ENCODE measurements at places on chromosomes 11 and 22.
A peak's percentile ranks its signal among the peaks of the same experiment; 100 is the strongest.

DNA sequence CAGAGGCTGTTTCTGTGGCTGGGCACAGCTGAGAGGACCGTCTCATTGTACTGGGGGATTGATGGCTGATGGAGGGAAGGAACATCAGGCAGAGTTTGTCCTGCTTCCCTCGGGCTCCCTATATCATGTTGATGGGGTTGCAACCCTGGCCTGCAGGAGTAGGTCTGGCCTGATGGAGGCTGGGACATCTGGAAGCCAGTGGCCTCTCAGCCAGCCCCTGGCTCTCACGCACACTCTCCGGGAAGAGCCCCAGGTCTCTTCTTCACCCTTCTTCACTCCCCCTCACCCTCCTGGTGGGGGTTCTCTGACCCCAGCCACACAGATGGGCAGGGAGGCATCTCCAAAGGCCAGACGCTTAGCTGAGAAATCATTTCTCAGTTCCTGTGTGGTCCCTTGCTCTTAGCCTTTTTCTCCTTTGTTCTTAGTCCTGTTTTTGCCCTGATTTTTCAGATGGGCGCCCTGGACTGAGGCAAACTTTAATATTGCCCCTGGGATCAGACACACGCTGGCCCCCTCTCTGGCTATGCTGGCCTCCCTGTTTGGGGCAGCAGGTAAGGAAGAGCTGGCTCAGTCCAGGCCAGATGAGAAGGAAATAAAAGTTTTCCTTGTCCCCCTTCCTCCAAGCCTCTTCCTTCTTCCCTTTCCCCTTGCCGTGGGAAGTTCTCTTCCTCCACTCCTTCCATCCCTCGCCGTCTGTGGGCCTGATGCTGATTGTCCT is 13.9 kb upstream of the ANO1 start:
- no peak for DNase-seq

DNA sequence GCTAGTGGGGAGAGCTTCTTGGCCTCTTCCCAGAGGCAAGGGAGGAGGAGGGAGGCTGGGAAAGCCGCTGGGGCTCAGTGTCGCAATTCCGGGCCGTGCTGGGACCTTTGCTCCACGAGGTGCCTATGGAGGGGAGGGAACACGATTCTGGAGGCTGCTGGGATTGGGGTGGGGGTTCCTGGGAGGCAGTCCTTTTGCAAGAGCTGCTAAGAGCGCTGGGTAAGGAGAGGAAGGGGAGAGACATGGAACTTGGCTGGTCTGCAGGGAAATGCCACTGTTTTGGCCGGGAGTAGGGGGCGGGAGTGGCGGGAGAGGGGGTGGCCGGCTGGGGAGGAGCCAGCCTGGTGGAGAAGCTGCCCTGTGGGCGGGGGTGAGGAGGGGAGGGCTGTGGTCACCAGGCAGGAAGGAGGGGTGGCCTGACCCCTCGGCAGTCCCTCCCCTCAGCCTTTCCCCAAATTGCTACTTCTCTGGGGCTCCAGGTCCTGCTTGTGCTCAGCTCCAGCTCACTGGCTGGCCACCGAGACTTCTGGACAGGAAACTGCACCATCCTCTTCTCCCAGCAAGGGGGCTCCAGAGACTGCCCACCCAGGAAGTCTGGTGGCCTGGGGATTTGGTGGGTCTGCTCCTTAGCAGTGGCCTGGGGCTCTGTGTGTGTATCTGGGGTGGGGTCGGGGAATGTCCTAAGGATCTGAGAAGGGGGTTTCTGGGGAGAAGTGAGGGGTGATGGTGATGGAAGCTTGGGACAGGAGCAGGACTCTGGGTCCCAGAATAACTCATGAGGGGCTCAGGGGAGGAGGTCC is at the start of gene NR1H3:
Gene NR1H3, plus strand, starts transcription at position 480 of the 800 bp plus-strand sequence. CDS start 1,221 bp downstream, outside the sequence.
- DNase-seq, result no peak

GRCh38 chr11:43937434-43938411 is 4.7 kb upstream of the C11orf96 start:
- no peak for DNase-seq

GRCh38 chr11:64871492-64871891 is 6.9 kb downstream of the EHD1 start:
- no peak for DNase-seq

DNA sequence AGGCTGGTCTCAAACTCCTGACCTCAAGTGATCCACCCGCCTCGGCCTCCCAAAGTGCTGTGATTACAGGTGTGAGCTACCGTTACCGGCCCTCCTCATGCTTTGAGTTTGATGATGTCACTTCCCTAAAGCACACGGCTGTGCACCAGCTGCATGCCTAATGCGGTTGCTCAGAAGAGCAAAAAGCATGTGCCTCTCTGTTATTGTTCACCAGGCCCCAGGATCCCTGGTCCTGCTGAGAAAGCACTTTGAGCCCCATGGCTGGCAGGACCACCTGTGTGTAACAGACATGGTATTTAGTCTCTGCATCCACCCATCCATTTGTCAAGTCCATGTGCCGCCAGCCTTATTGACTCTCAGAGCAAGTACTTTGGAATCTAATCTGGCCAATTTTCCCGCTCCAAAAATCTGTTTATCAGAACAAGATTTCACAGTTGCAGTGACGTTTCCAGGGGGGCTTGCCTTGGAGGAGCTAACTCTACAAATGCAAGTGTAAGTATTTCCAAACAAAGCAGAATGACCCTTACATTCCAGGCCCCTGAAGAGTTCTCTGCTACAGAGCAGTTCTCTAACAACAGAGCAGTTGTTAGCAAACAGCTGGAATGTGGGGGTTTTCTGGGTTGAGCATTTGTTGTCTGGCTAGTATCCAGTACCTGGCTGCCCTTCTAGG is 89.4 kb downstream of the LDLRAD3 start:
- no peak for DNase-seq

GRCh38 chr11:74050465-74050864 is 41.6 kb upstream of the UCP3 start:
- DNase-seq, result no peak

GRCh38 chr11:36692704-36693103 is 94.7 kb upstream of the RAG2 start:
- DNase-seq, result no peak

GRCh38 chr22:22810018-22810427 is 77.6 kb upstream of the IGLL5 start:
- peak; percentile 75 for DNase-seq

- no peak for DNase-seq
These were observed 11.0 kb downstream of the OTUB1 start for GRCh38 chr11:63997104-63997700.

GRCh38 chr22:47366026-47366767 is 603.7 kb downstream of the TBC1D22A start:
- no peak for DNase-seq

DNA sequence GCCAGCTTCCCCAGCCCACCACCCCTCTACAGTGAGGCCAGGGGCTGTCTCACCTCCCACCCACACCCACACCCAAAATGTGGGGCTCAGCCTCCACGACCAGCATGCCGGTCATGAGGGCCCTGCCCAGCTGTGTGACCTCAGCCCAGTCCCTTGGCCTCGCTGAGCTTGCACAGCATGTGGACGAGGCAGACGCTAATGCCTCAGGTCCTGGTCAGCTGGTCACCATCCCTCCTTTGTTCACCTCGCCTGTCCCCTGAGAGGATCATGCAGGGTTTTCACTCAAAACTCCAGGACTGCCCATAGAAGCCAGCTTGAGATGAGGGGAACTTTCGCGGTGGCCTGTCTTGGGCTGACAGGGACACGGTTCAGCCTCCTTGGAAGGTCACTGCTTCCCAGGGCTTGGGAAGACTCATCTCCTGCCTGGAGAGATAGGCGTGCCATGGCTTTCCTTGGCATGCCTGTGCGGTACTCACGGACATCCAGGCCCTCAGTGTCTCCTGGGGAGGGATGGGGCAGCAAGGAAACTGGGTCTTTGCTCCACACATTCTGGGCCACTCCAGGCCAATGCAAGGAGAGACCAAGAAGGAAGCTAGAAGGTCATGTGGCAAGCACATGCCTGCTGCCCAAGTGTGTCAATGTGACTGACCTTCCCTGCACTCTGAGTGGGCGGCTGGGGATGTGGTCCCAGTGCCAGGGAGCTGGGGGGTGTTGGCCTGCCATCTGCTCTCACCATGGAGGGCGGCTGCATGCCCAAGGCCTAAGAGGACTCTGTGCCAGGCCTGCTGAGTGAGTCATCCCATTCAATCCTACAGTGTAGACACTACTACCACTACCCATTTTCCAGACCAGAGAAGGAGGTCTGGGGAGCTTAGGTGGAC is 3.2 kb upstream of the RTN4R start:
- no peak for DNase-seq

DNA sequence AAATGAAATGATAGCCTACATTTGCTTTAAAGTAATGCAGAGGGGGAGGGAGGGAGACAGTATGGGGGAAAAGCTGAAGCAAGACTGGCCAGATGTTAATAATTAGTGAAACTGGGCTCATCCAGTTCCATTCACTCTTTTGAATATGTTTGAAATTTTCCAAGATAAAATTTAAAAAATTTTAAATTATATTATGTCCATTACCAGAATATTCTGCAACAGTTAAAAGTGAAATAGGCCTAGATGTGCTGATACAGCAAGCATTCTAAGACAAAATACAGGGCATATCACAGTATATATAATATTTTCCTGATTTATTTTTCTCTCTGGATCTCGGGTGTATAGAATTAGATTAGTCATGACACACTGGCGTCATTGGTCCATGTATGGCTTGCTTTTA is 13.6 kb upstream of the ZNRF3 start:
- DNase-seq, result no peak

GRCh38 chr22:44821741-44822475 is 69.5 kb downstream of the ARHGAP8 start:
- DNase-seq, result no peak

- DNase-seq, result no peak
These were observed 373.9 kb upstream of the C11orf87 start for GRCh38 chr11:109048098-109048497.

GRCh38 chr22:27480487-27480886 is 321.1 kb downstream of the MN1 start:
- DNase-seq, result no peak

DNA sequence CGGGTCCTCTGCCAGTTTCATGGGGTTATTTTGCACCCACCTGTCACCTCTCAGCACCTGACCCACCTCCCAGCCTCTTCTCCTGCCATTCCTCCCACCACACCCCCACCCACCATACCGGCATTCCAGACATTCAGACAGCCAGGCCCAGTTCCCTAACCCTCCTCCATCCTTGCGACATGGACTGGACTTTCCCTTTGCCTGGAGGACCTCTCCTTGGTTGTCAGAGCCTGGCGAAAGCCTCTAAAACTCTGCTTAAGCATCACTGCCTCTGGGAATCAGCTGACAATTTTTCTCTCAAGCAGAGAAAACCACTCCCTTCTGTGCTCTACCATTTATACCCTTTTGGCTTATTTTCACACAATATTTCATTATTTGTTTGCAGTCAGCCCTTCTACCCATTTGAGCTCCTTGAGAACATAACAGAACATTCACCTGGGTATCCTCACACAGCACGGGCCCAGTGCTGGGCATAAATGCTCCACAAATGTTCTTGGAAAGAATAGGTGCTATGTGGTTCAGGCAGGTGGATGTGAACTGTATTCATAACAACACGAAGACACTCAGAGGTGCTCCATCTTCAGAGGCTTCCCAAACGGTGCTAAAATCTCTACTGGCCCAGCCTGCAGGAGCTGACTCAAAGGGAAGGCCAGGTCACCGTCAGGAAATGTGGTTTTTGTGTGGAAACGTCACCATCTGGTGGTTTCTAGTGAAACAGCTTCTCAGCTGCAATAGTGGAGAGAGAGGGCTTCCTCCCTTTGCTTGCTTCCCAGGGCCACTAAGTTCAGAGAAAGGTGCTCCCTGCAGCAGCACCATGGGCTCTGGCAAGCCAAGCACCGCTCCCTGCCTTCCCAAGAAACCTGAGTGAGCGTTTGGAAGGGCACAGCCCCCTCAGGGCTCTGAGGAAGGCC is 10.4 kb downstream of the SPATA19 start:
- peak; percentile 30 for DNase-seq

- peak; percentile 40 for DNase-seq
These were observed 11.3 kb upstream of the GDPD5 start for GRCh38 chr11:75536786-75537641.

GRCh38 chr22:20952544-20953341 is 14.3 kb upstream of the AIFM3 start:
- DNase-seq, result no peak

GRCh38 chr11:115389790-115390189 is 114.4 kb downstream of the CADM1 start:
- DNase-seq, result no peak

- no peak for DNase-seq
These were observed 6.6 kb downstream of the LIMK2 start for GRCh38 chr22:31218565-31219262.

GRCh38 chr11:59611570-59612565 is 3.7 kb downstream of the OSBP start:
- DNase-seq, result no peak

DNA sequence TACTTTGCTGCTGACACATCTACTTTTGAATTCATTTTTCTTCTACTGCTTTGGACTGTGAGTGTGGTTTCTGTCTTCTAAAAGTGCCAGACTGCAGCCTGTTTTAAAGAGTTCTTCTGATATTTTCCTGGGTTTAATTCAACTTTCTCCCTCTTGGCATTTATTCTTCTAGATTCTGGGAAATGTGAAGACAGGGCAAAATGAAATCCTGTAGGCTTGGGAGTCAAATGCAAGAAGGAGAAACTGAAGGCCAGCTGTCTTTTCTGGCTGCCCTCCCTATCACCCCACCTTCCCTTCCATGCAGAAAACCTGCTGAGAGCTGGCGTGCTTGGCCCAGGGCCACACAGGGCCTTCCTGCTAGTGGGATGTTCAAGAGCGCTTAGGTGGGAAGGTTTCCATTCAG is 7.6 kb downstream of the ZNF70 start:
- DNase-seq, result no peak

GRCh38 chr22:38869663-38870062 is 2.4 kb downstream of the CBX6 start:
- no peak for DNase-seq

DNA sequence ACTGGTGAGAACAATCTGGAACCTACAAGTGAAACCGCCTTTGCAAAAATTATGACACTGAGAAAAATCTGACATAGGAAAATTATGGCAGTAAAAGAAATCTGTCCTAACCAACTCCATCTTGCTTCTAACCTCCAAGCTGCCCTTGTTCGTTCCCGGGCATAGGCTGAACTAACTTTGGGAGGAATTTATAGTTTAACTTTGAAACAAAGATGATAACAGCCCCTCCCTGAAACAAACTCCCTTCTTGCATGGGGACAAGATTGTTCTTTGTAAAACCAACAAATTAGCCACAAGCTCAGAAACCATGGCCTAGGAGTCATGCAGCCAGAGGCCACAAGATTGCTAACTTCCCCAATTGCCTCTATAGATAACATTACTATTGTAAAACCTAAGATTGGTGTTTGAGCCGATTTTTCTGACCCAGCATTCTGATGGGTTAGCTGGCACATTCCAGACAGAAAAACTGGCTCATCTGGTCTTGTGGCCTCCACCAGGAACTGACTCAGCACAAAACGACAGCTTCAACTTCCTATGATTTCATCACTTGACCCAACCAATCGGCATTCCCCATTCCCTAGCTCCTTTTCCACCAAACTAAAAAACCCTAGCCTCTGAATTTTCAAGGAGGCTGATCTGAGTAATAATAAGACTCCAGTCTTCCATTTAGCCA is 3.6 kb upstream of the CCDC81 start:
- no peak for DNase-seq

Data from CD4-positive, alpha-beta T cell treated with Interleukin-1 beta for 1 hour (primary cell).